Stimulated activated CD8-positive, alpha-beta memory T cell treated with anti-CD3 and anti-CD28 coated beads, Interleukin-7, amount 100 ng/mL, for 24 hours (primary cell): ENCODE measurements at places on chromosomes 4 and X.

DNA sequence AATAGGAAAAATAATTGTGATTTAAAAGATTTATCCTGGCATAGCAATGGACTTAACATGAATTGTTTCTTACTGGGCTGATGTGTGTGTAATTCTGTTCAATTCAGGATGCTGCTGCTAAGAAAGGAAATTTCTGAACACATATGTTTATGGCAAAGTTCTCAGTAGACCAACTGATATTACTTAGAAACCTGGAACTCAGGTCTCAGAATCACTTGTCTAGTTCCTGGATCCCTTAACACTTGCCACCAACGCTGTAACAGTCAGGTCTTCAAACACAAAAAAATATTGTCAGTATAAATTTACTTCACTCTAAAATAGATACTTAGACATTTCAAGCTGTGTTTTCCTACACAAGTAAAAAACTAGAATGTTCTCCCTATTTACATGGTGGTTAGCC lies 5.5 kb downstream of the CASP3 start:
- no peak for DNase-seq

DNA sequence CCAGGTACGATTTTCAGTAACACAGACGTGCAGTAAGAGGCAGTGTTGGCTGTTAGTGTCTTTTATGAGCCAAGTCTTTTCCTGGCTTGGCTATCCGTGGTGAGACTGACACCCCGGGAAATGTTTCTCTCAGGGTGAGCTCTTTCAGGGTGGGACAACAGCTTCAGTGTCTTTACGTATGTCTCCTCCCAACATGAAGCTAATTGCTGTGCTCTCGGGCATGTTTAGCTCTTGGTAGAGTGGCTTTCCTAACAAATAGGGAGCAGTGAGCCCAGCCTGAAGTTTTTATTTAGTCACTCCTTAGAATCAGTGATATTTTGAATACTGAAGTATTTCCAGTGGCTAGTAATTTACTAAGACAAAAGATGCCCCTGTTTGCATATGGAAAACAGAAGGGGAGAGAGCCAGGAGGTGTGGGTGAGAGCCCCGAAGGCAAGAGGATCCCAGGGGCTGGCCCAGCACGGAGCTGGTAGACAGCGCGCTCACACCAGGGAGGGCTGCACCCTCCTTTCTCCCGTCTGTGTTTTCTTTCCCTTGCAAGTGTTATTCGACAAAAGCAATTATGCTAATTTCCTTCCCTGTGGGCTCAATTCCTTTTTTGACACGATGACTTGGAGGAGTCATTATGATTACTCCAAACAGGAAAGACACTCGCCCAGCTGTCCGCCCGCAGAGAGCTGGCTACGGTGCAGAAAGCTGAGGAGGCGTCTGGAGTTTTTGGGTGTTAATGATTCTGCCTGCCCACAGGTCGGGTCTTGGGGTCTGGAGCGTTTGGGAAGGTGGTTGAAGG lies 47.7 kb downstream of the PDGFRA start:
- no peak for DNase-seq

DNA sequence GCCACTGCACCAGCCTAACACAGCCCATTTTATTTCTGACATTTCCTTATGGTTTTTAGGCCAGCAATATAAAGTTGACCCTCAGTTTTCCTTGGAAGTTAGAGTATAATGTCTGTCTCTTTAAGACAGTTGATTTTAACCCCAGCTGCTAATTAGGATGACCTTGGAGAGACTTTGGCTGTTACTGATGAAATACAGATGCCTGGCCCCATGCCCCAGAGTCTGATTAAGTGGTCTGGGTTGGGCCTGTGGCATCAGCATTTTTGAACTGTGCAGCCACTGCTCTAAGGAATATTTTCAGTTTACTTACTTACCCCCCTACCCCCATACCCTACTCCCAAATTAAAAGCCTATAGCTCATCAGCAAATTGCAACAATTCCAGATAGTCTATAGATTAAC lies 85.8 kb downstream of the DCLK2 start:
- no peak for DNase-seq

DNA sequence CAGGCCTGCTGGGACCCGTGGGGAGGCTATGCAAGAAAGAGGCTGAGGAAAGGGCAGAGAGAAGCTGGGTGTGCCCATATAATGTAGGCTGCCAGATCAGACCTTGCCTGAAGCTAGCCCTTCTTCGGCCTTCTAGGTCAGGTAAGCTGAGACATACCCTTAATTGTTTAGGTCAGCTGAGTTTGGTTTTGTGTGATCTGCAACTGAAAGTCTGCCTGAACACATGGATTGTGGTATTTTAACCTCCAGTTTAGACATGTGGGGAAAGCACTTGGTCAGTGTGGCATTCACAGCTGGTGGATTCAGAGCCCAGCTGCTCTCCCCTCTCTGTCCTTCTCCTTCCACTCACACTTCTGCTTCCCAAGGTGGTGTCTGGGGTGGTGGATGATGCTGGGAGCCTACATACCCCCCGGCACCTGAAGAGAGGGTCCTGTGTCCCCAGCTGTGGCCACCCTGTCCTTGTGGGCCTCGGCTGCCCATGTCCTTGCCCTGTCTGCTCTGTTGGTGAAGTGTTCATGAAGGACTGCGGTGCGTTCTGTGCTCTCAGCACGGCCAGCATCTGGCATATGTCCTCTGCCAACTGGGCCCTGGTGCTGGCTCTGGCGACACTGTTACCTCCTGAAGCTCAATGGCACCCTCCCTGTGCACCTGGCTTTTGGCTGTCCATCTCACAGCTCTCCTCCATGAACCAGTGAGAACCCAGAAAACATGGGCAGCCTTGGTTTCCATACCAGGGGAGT lies 82.1 kb downstream of the NAT8L start:
- DNase-seq = no peak

DNA sequence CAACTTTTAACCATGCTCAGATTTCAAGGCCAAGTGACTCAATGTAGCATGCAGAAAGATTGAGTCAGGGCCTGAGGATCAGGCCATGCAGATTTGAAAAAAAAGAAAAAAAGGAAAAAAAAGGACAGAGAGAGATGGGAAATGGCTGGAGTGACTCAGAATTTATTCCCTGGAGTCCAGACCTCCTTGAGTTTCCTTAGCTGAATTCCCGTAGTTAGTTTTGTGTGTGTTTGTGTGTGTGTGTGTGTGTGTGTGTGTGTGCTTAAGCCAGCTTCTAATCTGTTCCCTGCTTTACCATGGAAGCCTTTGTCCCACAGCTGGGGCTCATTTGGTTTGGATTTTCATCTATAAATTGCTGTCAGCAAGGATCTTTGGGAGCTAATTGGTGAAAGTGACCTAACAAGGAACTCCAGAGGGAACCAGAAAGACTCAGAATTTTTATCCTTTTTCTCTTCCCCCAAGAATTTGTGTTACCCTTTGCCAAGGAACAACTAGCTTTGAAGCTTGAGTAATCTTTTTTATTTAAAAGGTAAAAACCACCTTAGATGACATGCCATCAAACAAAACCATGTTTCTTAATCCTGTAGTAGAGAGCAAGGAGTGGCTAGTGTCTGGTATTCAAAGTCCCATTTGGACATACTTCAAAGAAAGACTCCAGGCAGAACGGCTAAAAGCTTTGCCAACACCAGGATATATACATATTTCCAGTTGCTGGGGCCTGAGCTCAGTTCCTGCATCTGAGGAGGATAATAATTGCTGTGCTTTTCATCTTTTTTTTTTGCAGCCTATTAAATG lies 109.0 kb upstream of the DDIT4L start:
- no peak for DNase-seq

GRCh38 chr4:1821679-1822567 lies 28.8 kb downstream of the FGFR3 start:
- DNase-seq = no peak

DNA sequence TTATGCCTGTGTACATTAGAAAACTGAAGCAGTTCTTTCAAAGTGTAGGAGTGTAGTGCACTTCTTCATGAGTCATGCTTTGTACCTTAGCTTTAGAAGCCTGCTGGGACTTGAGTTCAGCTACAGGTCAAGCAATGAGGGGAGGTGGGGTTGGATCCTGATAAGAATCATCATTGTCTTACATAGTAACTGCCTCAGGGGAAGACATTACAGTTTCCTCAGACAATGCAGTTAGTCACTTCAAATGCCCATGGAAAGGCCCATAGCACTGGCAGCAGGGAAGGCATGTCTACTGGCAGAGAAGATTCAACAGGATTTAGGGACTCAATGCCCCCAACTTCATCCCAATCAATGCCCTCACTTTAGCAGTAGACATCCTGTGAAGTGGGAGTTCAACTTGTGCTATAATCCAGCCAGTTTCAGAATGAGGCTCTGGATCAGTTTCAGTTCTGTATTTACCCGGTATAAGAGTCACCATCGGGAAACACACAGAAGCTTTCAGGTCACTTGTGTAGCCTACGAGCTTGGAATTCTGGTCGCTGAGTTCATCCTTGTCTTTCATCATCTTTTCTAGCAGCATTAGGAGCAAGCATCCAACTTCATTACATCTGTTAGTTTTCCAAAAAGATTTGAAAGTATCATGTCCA lies 1216.5 kb downstream of the RAPGEF2 start:
- no peak for DNase-seq

GRCh38 chr4:173264684-173265185 lies 69.4 kb downstream of the HMGB2 start:
- no peak for DNase-seq

DNA sequence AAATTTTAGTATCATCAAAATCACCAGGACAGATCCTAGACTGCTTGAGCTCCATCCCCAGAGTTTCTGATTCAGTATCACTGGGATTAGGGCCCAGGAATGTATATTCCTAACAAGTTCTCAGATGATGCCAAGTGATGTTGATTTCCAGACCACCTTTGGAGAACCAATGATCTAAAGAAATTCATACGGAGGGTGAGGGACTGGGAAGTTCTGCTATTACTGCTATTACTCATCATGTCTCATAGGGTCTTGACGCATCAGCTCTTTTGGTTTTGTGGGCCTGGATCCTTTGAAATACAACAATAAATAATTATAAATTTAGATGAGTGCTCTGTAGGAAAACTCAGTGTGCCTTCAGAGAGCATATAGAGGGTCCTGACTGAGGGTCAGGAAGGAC lies 59.8 kb upstream of the LGI2 start:
- no peak for DNase-seq

DNA sequence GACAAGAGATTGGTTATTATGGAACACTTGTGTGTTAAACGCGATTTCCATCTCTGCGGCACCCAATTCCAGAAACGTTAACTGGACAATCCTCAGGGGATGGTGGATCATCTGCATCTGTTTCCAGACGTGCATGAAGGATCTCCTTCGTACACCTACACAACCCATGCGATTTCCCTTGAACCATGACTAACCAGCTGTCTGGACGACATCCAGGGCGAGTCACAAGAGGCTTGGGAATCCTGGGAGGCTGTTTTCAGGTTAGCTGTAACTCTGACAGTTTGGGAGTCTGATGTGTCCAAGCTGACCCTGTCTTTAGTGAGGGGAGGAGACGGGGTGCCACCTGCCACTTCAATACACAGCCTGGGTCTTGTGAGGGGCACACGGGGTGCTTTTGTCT lies 84.5 kb downstream of the GATB start:
- no peak for DNase-seq

GRCh38 chrX:83984961-83985360 lies 124.0 kb downstream of the CYLC1 start:
- no peak for DNase-seq

GRCh38 chrX:82208975-82209374 lies 1007.1 kb downstream of the SH3BGRL start:
- DNase-seq = no peak

DNA sequence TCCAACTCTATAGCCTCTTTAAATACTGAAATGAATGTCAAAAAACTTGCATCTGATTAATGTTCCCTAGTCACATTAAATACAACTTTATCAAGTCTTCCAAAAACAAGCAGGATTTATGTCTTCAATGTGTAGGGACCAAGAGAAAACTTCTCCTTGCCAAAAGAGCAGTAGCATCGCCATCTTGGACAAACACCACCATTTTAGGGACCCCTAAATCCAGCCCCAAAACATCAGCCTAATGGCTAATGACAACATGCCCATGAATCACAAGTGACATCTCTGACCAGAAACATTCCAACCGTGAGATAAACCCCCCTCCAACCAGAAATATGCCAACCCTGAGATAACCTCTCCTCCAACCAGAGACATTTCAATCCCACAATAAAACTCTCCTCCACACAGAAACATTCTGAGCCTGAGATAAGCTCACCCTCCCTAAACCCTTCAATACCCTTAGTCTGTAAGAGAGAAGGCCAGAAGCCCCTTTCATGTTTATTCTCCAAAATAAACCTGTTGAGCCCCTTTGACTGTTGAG lies 697.4 kb downstream of the TRAM1L1 start:
- no peak for DNase-seq

DNA sequence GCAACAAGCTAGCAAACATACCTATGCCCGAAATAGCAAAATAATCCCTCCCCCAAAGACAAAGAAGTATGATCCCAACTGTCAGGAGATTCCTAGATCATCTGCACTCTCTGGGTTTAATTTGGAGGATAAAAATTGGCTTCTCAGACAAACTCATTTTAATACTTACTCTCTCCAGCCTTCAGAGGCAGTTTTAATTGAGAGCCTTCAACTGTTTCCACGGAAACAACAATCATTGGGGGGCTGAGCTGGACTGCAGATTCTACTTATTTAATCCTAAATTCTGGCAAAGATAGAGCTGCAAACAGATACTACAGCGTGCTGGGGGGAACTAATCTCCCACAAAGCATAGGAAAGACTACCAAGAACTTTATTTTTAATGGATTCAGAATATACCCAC lies 168.2 kb downstream of the TSPAN5 start:
- DNase-seq = no peak

DNA sequence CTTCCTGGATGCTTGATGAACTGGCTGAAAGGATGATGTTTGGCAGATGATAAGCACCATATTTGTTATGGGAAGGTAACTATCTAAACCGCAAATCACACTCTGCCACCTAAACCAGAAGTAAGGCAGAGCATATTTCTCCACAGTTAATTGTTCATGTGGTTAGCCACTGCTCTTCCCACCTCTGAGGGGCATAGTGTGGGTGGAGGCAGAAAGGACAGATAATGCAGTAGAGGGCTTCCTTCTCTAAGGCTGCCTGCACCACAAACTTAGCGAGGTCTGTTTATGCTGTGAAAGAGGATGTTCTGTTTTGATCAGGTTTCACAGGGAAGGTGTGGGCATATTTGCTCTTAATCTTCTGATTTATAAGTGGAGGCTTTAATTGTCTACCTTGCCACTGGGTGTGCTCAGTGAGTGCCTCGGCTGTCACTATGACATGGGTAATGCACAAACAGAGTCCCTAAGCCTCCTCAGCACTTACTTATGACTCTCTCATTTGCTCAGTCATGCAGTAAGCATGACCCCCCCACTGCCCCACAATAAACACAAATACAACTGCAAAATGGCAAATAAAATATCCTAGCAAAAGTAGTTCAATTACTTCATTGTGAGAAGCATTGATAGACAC lies 401.0 kb downstream of the TMA16 start:
- DNase-seq = no peak

DNA sequence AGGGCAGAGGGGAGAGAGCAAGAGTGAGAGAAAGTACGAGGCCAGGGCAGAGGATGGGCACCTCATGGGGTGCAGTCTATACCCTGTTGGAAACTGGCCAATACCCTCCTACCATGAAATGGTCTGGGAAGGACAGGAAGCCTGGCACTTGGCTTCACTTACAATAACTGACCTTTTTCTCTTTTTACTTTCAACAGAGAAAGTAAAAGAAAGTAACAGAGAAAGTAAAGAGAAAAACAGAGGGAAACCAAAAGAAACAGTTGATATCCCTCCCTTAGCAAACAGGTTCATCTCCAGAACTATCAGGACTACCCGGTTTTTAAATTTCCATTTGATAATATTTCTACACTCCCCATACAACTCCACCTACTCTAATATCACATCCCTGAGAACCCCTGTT lies 20.6 kb downstream of the ARL13A start:
- no peak for DNase-seq
